GM12878 (cell line): ENCODE measurements at places on chromosomes 2 and 18. TPM values are rescaled to one million over a fixed set of nuclear protein-coding genes. Genes with fewer than 3 reads are reported as not detected.

The GATA6 gene
- 0.05 TPM in 2 replicates for total RNA-seq

The CNNM4 gene
- 13.8 and 14.4 TPM in 2 replicates for total RNA-seq

The SLC16A14 gene
- total RNA-seq: 5.6 and 6.4 TPM in 2 replicates

DNA sequence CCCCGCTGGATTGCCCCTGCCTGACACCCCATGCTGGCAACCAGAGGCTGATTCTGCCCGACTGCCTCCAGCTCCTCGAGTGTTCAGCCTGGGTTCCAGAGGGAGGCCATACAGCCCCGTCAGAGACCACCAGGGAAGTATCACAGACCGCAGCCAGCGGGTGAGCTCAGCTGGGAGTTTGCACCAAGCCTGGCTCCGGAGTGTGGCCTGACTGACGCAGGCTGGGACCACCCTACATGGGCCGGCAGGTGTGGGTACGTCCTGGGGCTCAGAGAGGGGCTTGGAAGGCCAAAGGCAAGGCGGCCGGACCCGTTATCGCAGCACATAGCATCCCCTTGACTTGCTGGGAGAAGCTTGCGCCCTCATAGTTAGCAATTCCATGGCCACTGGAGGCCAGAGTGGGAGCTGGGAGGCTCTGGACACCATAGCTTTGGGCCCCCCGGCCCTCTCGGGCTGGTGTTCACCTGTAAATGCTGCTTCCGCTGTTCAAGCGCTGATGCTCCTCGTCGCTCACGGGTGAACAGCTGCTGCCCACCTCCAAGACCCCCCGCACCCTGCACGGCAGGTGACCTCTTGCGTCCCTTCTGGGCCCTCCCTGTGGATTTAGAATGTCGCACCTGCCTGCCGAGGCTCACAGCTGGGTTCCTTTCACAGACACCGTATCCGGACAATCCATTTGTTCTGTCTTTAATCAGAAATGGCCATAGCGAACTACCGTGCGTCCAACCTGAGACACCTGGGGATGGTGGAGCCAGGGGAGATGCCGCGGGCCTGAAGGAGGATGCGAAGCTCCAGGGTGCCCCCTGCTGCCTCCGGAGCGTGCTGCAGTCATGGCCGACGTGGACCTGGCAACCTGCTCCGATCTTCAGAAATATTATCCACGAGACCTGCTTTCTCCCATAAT is 31.2 kb upstream of the SLC66A3 start:
- no peak for DNase-seq
- no peaks in the 10 kb centered on the region; the same call in 1 of the 2 replicates for H3K27me3 ChIP-seq
- no peaks in the 10 kb centered on the region for H3K4me1 ChIP-seq
- no peak overlapping the region for H3K27ac ChIP-seq

GRCh38 chr2:121947674-121948073 is 192.2 kb downstream of the TSN start:
- H3K4me1 ChIP-seq: no peaks in the 10 kb centered on the region
- no peak overlapping the region for H3K27ac ChIP-seq
- no peaks in the 10 kb centered on the region for H3K36me3 ChIP-seq
- H3K27me3 ChIP-seq: no peaks in the 10 kb centered on the region
- no peak overlapping the region for H3K4me3 ChIP-seq
